ENCODE measurements at places on chromosomes 5 and 9. TPM values are rescaled to one million over a fixed set of nuclear protein-coding genes. Genes with fewer than 3 reads are reported as not detected.

DNA sequence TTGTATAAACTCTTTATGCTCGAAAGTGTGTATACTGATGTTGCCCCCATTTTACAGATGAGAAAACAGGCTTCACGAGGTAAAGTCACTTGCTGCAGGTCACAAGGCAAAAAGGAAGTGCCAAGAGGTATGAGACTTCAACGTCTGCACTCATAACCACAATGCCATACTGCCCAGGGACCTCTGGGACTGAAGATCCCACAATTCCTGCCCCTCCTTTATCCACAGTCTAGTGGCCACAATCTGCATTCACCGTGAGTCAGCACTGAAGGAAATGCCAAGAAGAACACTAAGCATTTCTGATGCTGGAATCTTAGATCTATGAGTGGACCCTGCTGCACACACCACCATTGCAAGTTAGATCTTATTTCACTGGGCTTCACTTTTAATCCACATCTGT is 37.3 kb downstream of the MED27 start:
- no peak for DNase-seq

The LRRC70 gene
- total RNA-seq, result 9.9 TPM

The PDE8B gene
- total RNA-seq, result 7.2 TPM

The SETX gene
- 157 TPM for total RNA-seq

The UNC13B gene
- total RNA-seq, result 51.0 TPM
